Esophagus muscularis mucosa (tissue), 4 donors: ENCODE measurements at places on chromosomes 2 and 18. TPM values are rescaled to one million over a fixed set of nuclear protein-coding genes. Genes with fewer than 3 reads are reported as not detected.

DNA sequence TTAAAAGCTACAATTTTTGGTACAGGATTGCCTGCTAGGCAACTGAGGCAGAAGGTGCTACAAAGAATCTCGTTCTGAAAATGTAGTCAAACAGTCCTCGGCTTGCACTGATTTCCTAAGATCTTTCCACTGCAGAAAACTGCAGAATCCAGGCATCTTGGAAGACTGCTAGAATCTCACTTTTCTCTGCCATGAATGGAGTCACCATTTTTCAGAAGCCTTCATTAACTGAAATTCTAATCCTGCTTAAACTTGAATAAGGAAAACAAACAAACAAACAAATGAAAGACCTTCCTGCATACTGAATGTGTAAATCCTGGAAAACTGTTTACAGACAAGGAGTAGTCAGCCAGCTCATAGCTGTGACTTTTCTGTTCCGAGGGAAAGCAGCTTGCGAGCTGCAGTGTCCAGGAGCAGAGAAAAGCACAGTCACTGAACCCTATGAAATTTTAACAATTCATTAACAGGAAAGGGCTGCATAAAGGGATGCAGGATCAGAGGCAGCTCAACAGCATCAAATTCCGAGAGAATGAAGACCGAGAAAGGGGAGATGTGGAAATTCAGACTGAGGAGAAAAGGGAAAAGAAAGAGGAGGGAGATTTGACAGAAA is 210.5 kb upstream of the PIK3C3 start:
- no peak for DNase-seq

DNER gene
- 4.2 TPM for total RNA-seq

DNA sequence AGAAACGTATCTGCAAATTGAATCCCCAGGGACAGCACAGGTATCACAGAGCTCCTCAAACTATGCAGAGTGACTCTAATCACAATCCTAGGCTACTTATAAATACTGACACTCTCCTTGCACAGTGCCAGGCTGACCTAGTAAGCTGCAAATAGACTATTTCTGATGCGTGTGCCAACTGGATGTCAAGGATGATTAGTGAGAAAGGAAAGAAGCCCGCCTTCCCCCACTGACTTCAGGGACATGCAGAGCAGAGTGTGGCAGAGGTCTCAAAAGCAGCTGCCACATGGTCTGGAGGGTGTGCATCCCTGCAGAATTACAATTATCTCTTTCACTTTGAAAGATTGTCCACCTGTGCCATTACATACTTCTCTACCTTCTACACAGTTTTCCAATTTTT is 235.6 kb downstream of the CPS1 start:
- DNase-seq, result no peak

DNA sequence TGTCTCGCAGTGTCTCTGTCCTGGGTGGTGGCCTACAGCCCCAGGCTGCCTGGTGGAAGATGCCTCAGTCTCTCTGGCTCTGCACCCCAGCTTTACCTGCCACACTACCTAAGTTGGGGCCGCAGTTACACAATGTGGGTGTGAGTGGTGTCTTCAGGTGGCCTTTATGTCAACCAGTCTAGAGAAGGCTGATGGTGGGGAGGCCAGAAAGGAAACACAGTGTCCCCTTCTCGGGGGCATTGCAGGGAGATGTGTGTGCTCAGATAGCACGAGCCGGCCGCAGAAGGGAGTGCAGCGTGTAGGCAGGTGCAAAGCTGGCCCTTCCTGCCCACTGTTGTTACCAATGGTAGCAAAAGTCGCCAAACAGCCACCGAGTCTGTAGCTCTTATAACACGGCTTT is 216.1 kb downstream of the SH3RF3 start:
- peak; percentile 75 for DNase-seq

GRCh38 chr2:4445821-4446220 is 742.4 kb downstream of the DCDC2C start:
- DNase-seq, result no peak

GRCh38 chr2:161416708-161417437 is 776 bp downstream of the TBR1 start:
- no peak for DNase-seq

ECEL1 gene
- 0.66 TPM for total RNA-seq
